Mononuclear cell (primary cell): ENCODE measurements at places on chromosomes 7 and 10. TPM values are rescaled to one million over a fixed set of nuclear protein-coding genes. Genes with fewer than 3 reads are reported as not detected.

ANKRD61 gene
- not detected for total RNA-seq

CCDC136 gene
- 1.3 TPM for total RNA-seq

FGFBP3 gene
- 0.84 TPM for total RNA-seq

CRYGN gene
- not detected for total RNA-seq

CCT6A gene
- 54.6 TPM for total RNA-seq

RHOBTB1 gene
- total RNA-seq, result 4.1 TPM

PFKFB3 gene
- 208 TPM for total RNA-seq

TMEM213 gene
- total RNA-seq, result not detected

TAS2R5 gene
- 0.10 TPM for total RNA-seq

FEZF1 gene
- not detected for total RNA-seq

PIP gene
- not detected for total RNA-seq

FAM237B gene
- total RNA-seq, result not detected

AQP1 gene
- 0.42 TPM for total RNA-seq

OR2A1 gene
- total RNA-seq, result not detected

DYDC2 gene
- not detected for total RNA-seq

SPDYE2B gene
- total RNA-seq, result 0.21 TPM

HOGA1 gene
- not detected for total RNA-seq

GNAT3 gene
- not detected for total RNA-seq

SORBS1 gene
- total RNA-seq, result 5.2 TPM

MMRN2 gene
- total RNA-seq, result 1.2 TPM

PTPRE gene
- total RNA-seq, result 205 TPM

MIOS gene
- 78.3 TPM for total RNA-seq

TAF5 gene
- 4.8 TPM for total RNA-seq

EN2 gene
- not detected for total RNA-seq

MICU1 gene
- total RNA-seq, result 25.5 TPM

ADAM12 gene
- 1.7 TPM for total RNA-seq

CAV1 gene
- 1.5 TPM for total RNA-seq

SLC12A9 gene
- total RNA-seq, result 22.6 TPM

RELN gene
- under 0.01 TPM for total RNA-seq

PIK3AP1 gene
- total RNA-seq, result 49.0 TPM

TCF7L2 gene
- 8.1 TPM for total RNA-seq

PLPP4 gene
- not detected for total RNA-seq

AGR3 gene
- not detected for total RNA-seq

GUSB gene
- 35.5 TPM for total RNA-seq

CAMK2G gene
- total RNA-seq, result 25.9 TPM

KLF14 gene
- total RNA-seq, result under 0.01 TPM

GALNT17 gene
- total RNA-seq, result not detected

MGMT gene
- 10.3 TPM for total RNA-seq

PKD2L1 gene
- total RNA-seq, result under 0.01 TPM

NME8 gene
- 1.7 TPM for total RNA-seq

FAM25A gene
- not detected for total RNA-seq

CTNNA3 gene
- total RNA-seq, result 0.42 TPM

CTAGE4 gene
- 2.0 TPM for total RNA-seq

STEAP4 gene
- total RNA-seq, result 2.3 TPM

CPA1 gene
- total RNA-seq, result not detected

CRHR2 gene
- not detected for total RNA-seq

ZC3HAV1 gene
- total RNA-seq, result 122 TPM

ADARB2 gene
- total RNA-seq, result under 0.01 TPM

IFIT3 gene
- total RNA-seq, result 30.7 TPM

PTPRZ1 gene
- not detected for total RNA-seq

ITPRID1 gene
- total RNA-seq, result 0.73 TPM

ACTA2 gene
- 1.8 TPM for total RNA-seq

CALML5 gene
- not detected for total RNA-seq

NEURL1 gene
- total RNA-seq, result 4.8 TPM

VWA2 gene
- not detected for total RNA-seq

OR2AE1 gene
- total RNA-seq, result not detected

TMEM178B gene
- total RNA-seq, result 0.10 TPM

AGR2 gene
- not detected for total RNA-seq

NAT16 gene
- not detected for total RNA-seq
